ENCODE measurements at places on chromosomes 16 and 17. TPM values are rescaled to one million over a fixed set of nuclear protein-coding genes. Genes with fewer than 3 reads are reported as not detected.
A peak's percentile ranks its signal among the peaks of the same experiment; 100 is the strongest.

Gene IL4R
- 49.6 TPM for total RNA-seq

Gene TERB1
- total RNA-seq: not detected

Gene TEKT5
- 22.8 TPM for total RNA-seq

Gene HCRT
- not detected for total RNA-seq

Gene TNFRSF17
- total RNA-seq: not detected

Gene LRRC75A
- total RNA-seq: 1.1 TPM

Gene AGRP
- not detected for total RNA-seq

Gene CEMP1
- not detected for total RNA-seq

Gene FOXL1
- total RNA-seq: not detected

Gene NOS2
- 0.87 TPM for total RNA-seq

Gene NSRP1
- 5.4 TPM for total RNA-seq

Gene CIBAR2
- total RNA-seq: not detected

DNA sequence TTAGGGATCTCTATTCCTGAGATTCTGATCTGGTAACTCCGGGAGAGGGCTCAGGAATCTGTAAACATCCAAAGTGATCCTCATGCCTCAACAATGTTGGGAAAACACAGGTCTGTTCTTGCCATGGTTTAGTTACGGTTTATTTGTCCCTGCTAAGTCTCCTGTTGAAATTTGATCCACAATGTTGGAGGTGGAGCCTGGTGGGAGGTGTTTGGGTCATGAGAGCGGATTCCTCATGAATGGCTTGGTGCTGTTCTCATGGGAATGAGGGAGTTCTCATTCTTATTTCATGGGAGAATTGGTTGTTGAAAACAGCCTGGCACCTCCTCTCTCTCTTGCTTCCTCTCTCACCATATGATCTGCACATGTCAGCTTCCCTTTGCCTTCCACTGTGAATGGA, 608.6 kb upstream of the GOT2 start:
- H3K4me1 ChIP-seq: no peaks in the 10 kb centered on the region
- H3K36me3 ChIP-seq: no peaks in the 10 kb centered on the region
- no peaks in the 10 kb centered on the region for H3K27me3 ChIP-seq
- H3K27ac ChIP-seq: no peak overlapping the region
- DNase-seq: no peak

- H3K4me3 ChIP-seq: no peak overlapping the region
- H3K4me1 ChIP-seq: peaks cover 24% of the 10 kb centered on the region
- H3K27me3 ChIP-seq: no peaks in the 10 kb centered on the region
- DNase-seq: no peak
- no peaks in the 10 kb centered on the region for H3K36me3 ChIP-seq
Measured at GRCh38 chr16:4081521-4082021, 34.7 kb downstream of the ADCY9 start.

- H3K27me3 ChIP-seq: no peaks in the 10 kb centered on the region
- H3K4me3 ChIP-seq: no peak overlapping the region
- H3K27ac ChIP-seq: no peak overlapping the region
- H3K4me1 ChIP-seq: peaks cover 25% of the 10 kb centered on the region
- no peak for DNase-seq
- no peaks in the 10 kb centered on the region for H3K36me3 ChIP-seq
Measured at GRCh38 chr17:76657505-76658241, 14.1 kb upstream of the ST6GALNAC1 start.

GRCh38 chr17:78362671-78363070, 2.8 kb upstream of the SOCS3 start:
- no peak for DNase-seq
- H3K36me3 ChIP-seq: peaks cover 11% of the 10 kb centered on the region
- no peak overlapping the region for H3K4me3 ChIP-seq
- peaks cover 5% of the 10 kb centered on the region for H3K27me3 ChIP-seq

GRCh38 chr17:47850692-47851573, at the start of gene SP6:
TSS of gene SP6 (minus strand) at chr17:47851163. CDS start at chr17:47848429, 2,734 bp downstream.
- peaks cover 98% of the 10 kb centered on the region for H3K27me3 ChIP-seq
- no peaks in the 10 kb centered on the region for H3K36me3 ChIP-seq
- peak; percentile 91 for DNase-seq
- H3K27ac ChIP-seq: peak within 1 kb of the TSS; percentile 47

DNA sequence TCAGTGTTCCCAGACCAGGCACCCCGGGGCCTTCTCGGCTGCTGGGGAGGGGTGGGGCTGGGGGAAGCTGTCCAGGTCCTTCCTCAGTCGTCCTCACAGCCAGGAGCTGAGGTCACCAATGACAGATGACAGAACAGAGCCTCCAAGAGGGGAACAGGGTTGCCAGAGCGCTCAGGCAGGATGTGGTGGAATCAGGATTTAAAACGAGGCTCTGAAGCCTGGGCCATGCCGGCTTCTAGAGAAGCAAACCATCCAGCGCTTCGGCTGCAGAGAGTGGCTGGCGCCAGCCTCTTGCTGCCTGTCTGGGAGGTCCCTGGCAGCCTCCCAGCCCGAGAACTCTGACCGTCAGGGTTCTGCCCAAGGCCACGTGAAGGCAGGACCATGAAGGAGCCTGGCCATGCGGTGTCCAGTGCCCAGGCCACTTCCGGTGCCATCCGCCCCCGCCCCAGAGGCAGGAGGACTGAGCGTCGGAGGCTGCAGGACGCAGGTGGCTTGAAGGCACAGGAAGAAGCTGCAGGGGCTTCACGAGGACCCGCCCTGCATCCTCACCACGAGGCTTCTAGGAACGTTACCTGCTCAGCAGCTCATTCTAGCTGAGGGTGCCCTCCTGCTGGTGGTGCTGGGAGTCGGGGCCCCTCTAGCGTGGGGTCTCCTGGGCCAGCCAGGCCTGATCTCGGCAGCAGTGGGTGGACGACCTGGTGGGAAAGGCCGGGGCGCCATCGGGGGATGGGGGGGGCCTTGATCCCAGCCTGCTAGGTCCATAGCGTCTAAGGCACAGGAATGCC, 78.5 kb downstream of the KLHDC4 start:
- peaks cover 22% of the 10 kb centered on the region for H3K27me3 ChIP-seq
- H3K36me3 ChIP-seq: no peaks in the 10 kb centered on the region
- no peak overlapping the region for H3K27ac ChIP-seq
- H3K4me1 ChIP-seq: peaks cover 8% of the 10 kb centered on the region
- no peak for DNase-seq
- no peak overlapping the region for H3K4me3 ChIP-seq

- peaks cover 16% of the 10 kb centered on the region for H3K4me1 ChIP-seq
- H3K27ac ChIP-seq: no peak overlapping the region
- no peak overlapping the region for H3K4me3 ChIP-seq
Measured at GRCh38 chr16:82638095-82638798, 11.5 kb downstream of the CDH13 start.

- DNase-seq: peak; percentile 89
- H3K4me3 ChIP-seq: no peak overlapping the region
- no peaks in the 10 kb centered on the region for H3K27me3 ChIP-seq
- H3K27ac ChIP-seq: peak overlapping the region; percentile 65
Measured at GRCh38 chr16:81493755-81494433, 49.3 kb downstream of the CMIP start.

- no peaks in the 10 kb centered on the region for H3K4me1 ChIP-seq
- H3K36me3 ChIP-seq: peaks cover 60% of the 10 kb centered on the region
- H3K27ac ChIP-seq: peak overlapping the region; percentile 68
- no peaks in the 10 kb centered on the region for H3K27me3 ChIP-seq
- H3K4me3 ChIP-seq: no peak overlapping the region
Measured at GRCh38 chr16:14668556-14669223, 25.4 kb downstream of the PLA2G10 start.

DNA sequence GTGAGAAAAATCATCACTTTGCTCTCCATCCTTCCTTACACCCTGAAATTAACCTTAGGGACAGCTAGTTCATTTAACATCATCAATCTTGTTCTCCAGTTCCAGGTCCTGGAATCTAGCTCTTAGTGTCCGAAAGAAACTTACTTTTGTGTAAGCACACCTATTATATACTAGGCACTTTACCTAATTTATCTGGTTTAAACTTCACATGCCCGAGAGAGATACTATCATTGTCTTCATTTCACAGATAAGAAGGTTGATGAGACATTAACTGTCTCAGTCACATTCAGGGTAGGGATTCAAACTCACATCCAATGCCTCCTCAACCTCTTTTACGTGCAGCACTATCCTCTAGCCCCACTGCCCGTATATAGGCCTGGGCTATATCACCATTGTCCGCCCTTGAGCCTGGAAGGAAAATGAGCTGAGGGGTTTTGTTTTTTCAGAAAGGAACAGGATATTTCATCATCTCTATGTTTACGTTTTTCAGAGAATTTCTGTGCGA, 501 bp upstream of the AP2B1 start:
- peak overlapping the region; percentile 94 for H3K27ac ChIP-seq
- H3K27me3 ChIP-seq: no peaks in the 10 kb centered on the region
- DNase-seq: no peak
- peak overlapping the region; percentile 91 for H3K4me3 ChIP-seq

- peaks cover 4% of the 10 kb centered on the region for H3K27me3 ChIP-seq
- peak overlapping the region; percentile 74 for H3K27ac ChIP-seq
- peaks cover 33% of the 10 kb centered on the region for H3K36me3 ChIP-seq
Measured at GRCh38 chr17:47840001-47840741, 902 bp downstream of the SCRN2 start.

GRCh38 chr17:32120141-32120540, 22.2 kb upstream of the RHOT1 start:
- H3K4me3 ChIP-seq: no peak overlapping the region
- no peaks in the 10 kb centered on the region for H3K36me3 ChIP-seq
- H3K4me1 ChIP-seq: peaks cover 5% of the 10 kb centered on the region
- H3K27ac ChIP-seq: no peak overlapping the region

DNA sequence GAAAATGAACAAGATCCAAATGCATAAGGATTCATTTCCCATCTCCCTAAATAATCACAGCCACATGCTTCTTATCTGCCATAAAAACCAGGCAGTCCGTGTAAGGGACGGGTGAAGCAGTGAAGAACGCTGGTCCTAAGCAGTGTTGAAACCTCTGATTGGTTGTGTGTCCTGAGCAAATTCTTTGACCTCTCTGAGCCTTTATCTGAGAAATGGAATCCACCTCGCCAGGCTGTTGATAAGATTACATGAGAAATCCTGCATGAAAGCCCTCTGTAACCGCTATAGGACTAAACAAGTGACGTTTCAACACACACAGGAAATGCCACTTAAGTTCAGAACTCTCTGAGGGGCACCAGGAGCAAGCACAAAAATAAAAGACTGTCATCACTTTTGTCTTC, 26.8 kb downstream of the GAS7 start:
- no peak for DNase-seq
- H3K27ac ChIP-seq: peak overlapping the region; percentile 35
- no peaks in the 10 kb centered on the region for H3K36me3 ChIP-seq
- peaks cover 5% of the 10 kb centered on the region for H3K27me3 ChIP-seq

GRCh38 chr16:88911136-88911945, 44.9 kb upstream of the PABPN1L start:
- no peaks in the 10 kb centered on the region for H3K4me1 ChIP-seq
- DNase-seq: no peak
- H3K27ac ChIP-seq: no peak overlapping the region
- no peak overlapping the region for H3K4me3 ChIP-seq

GRCh38 chr17:4734857-4735475, 3.7 kb downstream of the MED11 start:
- H3K27ac ChIP-seq: peak overlapping the region; percentile 58
- H3K36me3 ChIP-seq: peaks cover 18% of the 10 kb centered on the region
- no peak for DNase-seq
- no peaks in the 10 kb centered on the region for H3K27me3 ChIP-seq
- H3K4me1 ChIP-seq: peaks cover 69% of the 10 kb centered on the region
- no peak overlapping the region for H3K4me3 ChIP-seq

DNA sequence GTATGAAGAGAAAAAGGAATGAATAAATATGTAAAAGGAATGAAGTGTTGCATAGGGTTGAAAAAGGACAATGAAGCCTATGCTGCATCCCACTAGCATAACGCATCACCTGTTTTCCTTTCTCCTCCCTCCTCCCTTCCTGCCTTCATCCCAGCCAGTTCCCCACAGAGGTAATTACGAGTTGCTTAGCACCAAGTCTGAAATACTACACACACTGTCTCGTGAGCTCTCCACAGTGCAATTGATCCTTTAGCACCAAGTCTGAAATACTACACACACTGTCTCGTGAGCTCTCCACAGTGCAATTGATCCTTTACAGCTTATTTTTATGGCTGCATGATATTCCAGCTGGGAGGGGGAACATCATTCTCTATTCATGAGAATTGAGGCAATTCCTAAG, 1.1 kb upstream of the DRC7 start:
- H3K4me1 ChIP-seq: peaks cover 13% of the 10 kb centered on the region
- DNase-seq: no peak
- no peaks in the 10 kb centered on the region for H3K27me3 ChIP-seq
- H3K4me3 ChIP-seq: no peak overlapping the region

GRCh38 chr17:50452630-50453300, 15.9 kb downstream of the CHAD start:
- no peak overlapping the region for H3K4me3 ChIP-seq
- H3K36me3 ChIP-seq: no peaks in the 10 kb centered on the region
- H3K27me3 ChIP-seq: no peaks in the 10 kb centered on the region

DNA sequence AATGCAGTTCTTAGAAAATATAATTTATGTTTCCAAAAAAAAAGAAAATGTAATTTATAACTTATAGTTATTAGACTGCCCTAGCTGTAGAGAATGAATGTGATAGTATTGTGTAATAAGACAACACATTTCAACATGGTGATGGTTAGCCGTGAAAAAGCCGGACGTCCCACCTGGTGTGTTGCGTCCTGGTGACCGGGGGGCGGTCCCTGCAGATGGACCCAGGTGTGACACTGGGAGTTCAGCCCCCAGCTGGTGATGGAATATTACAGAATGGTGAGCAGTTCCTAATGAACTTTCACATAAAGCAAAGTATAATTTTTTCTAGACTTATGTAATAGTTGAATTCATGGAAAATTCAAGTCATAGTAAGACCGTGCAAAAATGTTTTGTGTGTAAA, 132.8 kb downstream of the LAT start:
- H3K36me3 ChIP-seq: no peaks in the 10 kb centered on the region
- DNase-seq: no peak
- H3K27me3 ChIP-seq: no peaks in the 10 kb centered on the region
- no peak overlapping the region for H3K27ac ChIP-seq
- H3K4me1 ChIP-seq: peaks cover 16% of the 10 kb centered on the region

- no peaks in the 10 kb centered on the region for H3K36me3 ChIP-seq
- H3K4me3 ChIP-seq: no peak overlapping the region
- no peaks in the 10 kb centered on the region for H3K4me1 ChIP-seq
- H3K27me3 ChIP-seq: no peaks in the 10 kb centered on the region
- no peak for DNase-seq
Measured at GRCh38 chr16:11481987-11482386, 104.7 kb downstream of the LITAF start.

GRCh38 chr16:83996481-83997252, 28.6 kb downstream of the NECAB2 start:
- no peak overlapping the region for H3K4me3 ChIP-seq
- H3K27me3 ChIP-seq: peaks cover 25% of the 10 kb centered on the region
- DNase-seq: no peak
- no peak overlapping the region for H3K27ac ChIP-seq
- H3K36me3 ChIP-seq: no peaks in the 10 kb centered on the region
- H3K4me1 ChIP-seq: no peaks in the 10 kb centered on the region

DNA sequence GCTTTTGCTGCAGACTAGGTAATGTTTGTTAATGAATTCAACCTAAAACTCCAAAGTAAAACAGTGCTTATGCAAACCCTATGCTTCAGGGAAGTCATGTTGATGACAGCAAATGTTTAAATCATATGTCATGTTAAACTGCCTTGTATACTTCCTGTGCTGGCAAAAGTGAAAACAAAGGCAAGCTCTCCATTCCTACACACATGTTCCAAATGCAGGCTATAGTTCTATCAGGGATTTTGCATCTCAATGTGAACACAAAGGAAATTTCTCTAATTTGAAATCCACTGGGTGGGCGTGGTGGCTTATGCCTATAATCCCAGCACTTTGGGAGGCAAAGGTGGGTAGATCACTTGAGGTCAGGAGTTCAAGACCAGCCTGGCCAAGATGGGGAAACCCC, 19.3 kb downstream of the UNK start:
- H3K27ac ChIP-seq: no peak overlapping the region
- peaks cover 12% of the 10 kb centered on the region for H3K36me3 ChIP-seq

GRCh38 chr16:46713634-46714033, 24.2 kb downstream of the ORC6 start:
- H3K36me3 ChIP-seq: no peaks in the 10 kb centered on the region
- no peaks in the 10 kb centered on the region for H3K4me1 ChIP-seq
- H3K27ac ChIP-seq: no peak overlapping the region
- H3K27me3 ChIP-seq: no peaks in the 10 kb centered on the region
- DNase-seq: no peak
